ENCODE measurements at places on chromosomes 16 and 17.

GRCh38 chr16:65195998-65196397, 74.1 kb upstream of the CDH11 start:
- DNase-seq = no peak

DNA sequence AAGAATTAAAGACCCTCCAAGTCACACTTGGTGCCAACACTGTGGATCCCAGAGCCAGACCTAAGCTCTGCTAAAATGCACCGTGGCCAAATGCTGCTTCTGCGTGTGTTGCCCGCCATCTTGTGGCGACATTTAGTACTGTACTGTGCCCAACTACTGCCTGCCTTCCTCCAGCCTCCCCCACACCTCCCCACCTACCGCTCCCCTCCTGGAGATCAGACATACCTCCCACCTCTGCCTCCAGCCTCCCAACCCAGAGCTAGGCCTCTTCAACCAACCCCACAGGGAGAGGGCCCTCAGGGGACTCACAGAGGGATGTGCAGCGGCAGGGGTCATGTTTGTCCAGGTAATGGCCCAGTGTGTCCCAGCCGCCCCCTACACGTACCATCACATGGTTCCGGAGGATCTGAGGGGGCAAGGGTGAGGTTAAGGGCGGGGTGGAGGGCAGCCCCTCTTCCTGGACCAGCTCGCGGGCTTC, 5.5 kb downstream of the GAS2L2 start:
- DNase-seq = peak; percentile 84

GRCh38 chr17:49963626-49964302, 5.2 kb upstream of the DLX4 start:
- peak; percentile 33 for DNase-seq

DNA sequence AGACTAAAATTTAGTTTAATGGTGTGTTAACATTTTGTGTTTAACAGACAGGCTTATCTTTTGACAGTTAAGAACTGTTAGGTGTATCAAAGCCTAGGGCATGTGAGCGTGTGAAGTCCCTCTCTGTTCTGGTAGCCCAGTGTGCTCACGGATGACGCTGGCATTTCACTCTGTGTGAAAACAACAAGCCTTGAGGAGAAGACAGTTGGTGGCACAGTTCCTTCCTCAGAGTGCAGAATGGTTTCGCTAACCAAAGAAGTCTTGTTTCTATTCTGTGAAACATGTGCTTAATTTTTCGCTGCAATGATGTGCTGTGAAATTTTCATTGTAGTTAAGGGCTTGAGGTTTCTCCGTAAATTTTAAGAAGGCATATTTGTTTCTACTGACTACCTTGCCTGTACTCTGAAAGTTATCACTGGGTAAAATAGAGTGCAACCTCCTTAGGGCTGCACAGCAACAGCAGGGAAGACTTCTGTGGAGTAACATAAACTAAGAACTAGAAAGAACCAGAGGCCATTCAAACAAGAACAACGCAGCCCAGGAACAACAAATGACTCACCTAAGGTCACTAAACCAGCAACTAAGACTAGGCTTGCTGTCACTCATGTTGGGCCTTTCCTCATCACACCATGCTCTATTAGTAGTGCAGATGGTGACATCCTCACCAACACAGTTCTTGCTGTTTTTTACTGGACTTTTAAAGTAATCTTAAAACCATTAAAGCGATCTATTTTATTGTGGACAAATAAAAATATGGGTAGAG, 33.4 kb downstream of the BRD7 start:
- DNase-seq = no peak

DNA sequence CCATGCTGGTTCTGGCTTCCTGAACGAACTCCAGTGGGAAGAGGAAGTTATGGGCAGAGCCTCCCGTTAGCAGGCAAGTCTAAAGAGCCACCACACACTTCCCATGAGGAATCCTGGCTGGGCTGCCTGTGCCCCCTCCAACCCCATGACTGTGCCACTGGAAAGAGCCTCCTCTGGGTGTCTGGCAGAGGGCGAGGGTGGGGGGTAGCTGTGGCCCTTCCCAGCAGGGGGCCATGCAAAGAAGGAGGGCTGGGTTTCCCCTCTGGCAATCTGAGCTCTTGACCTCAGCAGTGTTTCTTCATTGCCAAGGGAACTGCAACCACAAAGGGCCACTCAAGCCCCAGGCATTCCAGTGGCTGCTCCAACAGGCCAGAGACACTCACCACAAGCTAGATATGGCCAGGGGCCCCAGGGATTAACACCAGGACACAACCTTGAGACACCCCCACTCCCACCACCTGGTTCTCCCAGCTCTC, 1.7 kb upstream of the RRAD start:
- DNase-seq = no peak

DNA sequence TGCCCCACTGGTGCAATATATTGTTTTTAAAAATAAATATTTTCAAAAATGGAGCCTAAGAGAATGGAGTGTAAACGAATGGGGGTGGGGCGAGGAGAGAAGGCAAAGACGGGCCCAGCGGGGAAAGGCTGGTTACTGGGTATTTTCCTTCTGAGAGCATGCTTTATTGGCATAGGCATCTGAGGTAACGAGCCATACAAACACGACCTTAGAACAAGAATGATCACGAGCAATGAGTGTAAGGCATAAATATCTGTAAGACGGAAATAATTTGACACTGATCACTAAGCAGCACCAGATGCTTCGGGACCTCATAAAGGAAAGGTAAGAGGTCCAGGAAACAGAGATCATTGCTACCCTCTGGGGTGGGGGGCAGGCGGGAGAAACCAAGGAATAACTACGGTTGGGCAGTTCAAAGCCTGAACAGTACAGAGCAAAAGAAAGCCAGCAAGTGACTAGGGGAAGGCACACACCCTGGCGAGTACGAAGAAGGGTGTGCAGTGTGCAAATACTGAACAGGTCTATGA, 959 bp downstream of the SSH2 start:
- DNase-seq = no peak

GRCh38 chr16:74570412-74571301, 36.3 kb downstream of the GLG1 start:
- DNase-seq = no peak

GRCh38 chr16:75529056-75529905, 6.6 kb downstream of the CHST5 start:
- no peak for DNase-seq

- no peak for DNase-seq
These were observed 8.9 kb downstream of the CTRL start for GRCh38 chr16:67922740-67923139.

- no peak for DNase-seq
These were observed 36.6 kb upstream of the CHMP6 start for GRCh38 chr17:80955078-80955477.

- DNase-seq = no peak
These were observed 15.4 kb downstream of the SMTNL2 start for GRCh38 chr17:4599505-4600281.

DNA sequence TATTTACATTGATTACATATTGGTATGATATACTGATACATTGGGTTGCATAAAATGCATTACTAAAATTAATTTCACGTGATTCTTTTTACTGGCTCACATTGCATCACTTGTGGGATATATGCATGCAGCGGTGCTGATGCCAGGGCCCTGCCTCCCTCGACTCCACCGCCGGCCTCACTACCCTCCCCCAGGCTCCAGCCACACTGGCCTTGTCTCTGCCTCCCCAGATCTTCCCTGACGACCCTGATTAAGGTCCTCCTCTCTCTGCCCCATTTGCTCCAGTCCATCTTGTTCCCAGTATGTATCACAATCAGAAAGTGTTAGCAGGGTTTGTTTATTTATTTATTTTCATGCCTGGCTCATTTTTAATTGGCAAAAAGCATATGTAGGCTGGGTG, 306.8 kb downstream of the FOXL1 start:
- DNase-seq = no peak

GRCh38 chr17:41580687-41581365, 5.9 kb downstream of the KRT14 start:
- no peak for DNase-seq

DNA sequence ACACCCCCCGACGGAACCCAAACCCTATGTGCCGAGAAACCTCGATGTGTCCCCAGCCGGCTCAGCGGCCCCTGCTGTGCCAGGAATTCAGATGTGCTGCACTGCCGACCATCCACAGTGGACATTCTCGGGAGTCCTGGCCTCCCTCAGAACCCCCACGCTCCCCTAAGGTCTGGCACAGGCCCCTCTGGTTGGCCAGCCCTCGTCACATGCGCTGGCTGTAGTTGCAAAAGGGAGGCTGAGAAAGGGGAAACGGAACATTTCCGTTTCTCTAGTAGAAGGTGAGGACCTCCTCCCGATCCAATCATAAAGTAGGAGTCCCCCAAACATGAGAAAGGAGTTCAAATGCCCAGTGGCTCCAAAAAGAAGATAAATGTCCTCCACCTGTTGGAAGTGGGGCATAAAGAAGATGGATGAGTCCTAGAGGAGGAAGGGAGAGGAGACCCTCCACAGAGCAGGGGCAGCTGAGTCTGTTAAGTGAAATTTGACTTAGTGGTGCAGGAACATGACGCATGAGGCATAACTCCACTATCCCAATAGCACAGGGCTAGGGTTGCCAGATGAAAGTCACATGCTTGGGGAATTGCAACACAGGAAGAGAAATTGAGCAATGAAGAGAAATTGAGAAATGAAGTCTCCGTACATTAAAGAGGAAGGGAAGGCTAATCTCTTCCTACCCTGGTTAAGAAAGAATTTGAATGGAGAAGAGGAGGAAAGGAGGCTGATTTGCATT, 49.3 kb upstream of the WSB1 start:
- no peak for DNase-seq

DNA sequence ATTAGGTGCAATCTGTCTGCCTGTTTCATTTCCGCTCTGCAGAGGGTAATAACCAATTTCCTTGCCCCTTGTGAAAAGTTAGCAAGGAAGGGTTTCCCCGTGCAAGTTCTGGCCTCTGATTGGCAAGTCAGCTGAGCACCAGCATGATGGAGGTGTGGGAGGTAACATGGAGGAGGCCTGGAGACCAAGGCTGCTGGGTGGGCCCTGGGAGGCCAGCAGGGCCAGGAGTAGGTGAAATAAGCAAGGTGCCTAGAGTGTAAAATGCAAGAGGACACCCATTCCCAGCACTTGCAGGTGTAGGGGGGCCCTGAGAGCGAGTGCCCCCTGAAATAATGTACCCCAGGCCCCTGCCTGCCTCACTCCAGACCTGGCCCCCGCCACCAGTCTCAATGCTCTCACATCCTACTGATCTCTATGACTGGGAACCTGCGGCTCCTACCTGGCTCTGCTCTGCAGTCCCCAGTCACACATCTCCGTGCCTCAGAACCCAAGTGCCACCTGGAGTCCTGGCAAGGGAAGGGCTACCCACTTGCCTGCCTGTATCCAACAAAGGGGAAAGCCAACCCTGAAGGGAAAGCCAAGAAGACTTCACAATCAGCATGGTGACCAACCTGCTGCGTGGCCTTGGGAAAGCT, 116.2 kb downstream of the C16orf78 start:
- no peak for DNase-seq

GRCh38 chr16:81758376-81758775, 20.7 kb upstream of the PLCG2 start:
- DNase-seq = no peak

DNA sequence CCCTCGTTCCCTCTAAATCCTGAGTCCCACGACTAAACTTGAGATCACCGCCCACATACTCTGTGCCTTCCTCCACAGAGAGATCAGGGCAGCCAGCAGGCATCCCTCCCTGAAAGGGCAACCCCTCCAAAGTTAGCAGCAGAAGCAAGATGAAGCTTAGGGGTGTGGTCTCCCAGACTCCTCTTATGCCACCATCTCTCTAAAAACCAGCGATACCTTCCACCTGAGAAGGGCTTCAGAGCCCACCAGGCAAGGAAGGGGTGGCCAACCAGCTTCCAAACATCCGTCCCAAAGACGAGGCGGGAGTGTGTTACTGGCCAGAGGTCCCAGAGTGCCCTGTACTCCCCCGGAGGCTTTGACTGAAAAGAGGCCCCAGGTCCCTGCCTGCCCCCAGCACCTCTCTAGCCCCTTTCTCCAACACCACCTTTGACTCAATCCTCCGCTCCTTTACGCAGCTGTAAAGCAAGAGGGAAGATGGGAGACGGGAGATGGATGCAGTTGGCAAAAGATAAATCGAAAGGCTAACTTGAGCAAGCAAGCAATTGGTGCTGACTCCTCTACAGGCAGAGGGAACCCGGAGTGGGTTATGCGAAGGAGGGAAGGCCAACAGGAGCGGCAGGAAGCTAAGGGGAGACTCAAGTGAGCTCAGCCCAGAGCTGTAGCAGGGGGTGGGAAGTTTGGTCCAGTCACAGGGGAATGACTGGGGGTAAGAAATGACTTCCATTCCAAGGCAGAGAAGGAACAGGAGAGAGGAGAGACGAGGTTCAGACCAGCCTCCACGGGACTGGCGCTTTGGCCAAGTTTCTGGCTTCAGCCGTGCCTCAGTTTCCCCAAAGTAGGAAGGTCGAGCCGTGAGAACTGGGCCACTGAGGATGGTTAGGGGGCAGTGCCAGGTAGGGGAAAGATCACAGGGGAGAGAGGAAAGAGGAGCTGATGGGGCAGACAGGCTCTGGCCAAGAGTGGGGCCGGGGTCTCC, 1.0 kb downstream of the ST3GAL2 start:
- no peak for DNase-seq

GRCh38 chr16:25823891-25824290, 132.1 kb downstream of the HS3ST4 start:
- DNase-seq = no peak

GRCh38 chr17:76633628-76634328, 9.8 kb downstream of the ST6GALNAC1 start:
- DNase-seq = no peak

GRCh38 chr17:75979705-75980187, 706 bp downstream of the TEN1 start:
- DNase-seq = no peak

DNA sequence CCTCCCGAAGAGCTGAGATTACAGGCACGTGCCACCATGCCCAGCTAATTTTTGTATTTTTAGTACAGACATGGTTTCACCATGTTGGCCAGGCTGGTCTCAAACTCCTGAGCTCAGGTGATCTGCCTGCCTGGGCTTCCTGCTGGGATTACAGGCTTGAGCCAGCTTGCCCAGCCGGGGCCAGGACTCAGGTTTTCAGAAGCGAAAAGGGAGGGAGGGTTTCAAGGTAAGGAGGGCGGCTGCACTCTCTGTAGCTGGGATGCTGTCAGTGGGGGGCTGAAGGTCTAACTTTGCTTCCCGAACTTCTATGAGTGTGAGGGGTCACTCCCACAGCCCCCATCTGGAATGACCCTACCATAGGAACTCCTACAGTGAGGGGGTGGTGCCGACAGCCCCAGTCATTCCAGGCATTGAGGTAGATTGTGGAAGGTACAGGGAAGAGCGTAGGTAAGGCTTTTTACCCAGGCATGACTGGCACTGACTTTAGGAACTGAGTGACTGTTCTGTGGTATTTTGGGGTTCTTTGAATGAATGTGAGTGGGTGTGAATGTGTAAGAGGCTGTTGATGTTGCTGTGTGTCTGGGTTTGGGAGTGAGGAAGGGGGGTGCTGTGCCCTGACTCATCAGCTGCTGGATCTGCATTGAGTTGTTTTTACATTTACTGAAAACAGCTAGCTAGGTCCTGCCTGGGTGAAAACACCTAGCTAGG, 3.8 kb upstream of the C1QL1 start:
- DNase-seq = no peak

GRCh38 chr17:8745586-8746500, 1.2 kb upstream of the CCDC42 start:
- DNase-seq = peak; percentile 88

Measured in B cell (primary cell).